ENCODE measurements at places on chromosomes 5 and 9.

DNA sequence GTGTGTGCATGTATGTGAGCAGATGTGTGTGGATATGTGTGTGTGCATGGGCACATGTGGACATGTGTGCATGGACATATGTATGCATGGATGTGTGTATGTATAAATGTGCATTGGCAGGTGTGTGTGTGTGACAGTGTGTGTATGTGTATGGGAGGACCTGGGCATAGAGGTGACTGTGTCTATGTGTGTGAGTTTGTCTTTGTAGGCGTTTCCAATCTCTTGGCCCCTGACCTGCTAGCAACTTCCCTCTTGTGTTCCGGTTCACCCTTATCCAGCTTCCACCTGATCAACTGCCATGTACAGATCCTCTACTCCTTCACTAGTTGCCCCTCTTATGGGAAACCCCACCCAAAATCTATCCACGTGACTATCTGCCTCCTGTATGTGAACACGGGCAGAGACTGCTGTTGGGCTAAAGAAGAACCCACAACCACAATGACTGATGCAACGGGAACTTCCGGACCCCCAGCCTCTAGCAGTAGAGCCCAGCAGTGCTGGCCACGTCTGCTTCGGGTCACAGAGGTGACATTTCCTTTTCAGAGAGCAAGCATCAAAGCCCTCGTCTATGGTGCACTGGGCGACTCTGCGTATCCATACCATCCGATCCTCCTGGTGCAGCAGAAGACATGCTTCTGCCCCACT is 24.9 kb upstream of the GADD45G start:
- DNase-seq: no peak

DNA sequence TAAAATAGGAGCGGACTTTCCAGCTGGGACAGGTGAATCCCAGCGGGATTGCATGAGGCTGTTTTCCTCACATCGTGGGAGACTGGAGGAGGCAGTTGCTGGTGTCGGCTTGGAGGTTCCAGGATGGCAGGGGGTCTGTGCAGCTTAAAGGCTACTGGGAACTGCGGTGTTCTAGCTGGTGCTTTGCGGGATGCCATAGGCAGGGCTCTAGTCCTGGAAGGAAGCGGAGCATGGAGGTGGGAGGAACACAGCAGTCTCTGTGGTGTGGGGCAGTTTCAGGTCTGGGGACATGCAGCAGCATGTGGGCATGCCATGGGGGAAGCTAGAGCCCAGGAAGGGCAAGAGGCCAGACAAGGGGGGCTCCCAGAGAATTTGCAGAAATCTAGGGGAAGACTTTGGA is 141.5 kb downstream of the NSG2 start:
- no peak for DNase-seq

- no peak for DNase-seq
Observed at GRCh38 chr5:171115519-171115918, 193.5 kb upstream of the TLX3 start.

DNA sequence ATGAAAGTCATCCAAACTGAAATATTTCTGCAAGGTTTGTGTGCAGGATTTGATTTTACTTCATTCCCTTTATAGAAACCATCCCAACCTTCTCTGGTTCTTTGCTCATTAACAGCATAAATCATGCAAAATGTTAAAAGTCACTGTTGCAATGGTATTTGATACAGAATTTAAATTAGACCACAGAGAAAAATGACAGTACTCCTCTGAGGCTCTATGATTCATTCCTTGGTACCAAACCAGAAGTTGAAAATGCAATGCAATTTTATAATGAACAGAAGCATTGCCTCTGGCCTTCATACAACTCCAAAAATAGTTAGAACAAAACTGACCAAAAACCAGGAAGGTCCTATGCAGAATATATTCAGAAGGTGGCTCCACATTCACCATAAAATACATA is 607.1 kb downstream of the TLE1 start:
- DNase-seq: no peak

GRCh38 chr5:51846015-51846414 is 462.8 kb downstream of the ISL1 start:
- DNase-seq: no peak

DNA sequence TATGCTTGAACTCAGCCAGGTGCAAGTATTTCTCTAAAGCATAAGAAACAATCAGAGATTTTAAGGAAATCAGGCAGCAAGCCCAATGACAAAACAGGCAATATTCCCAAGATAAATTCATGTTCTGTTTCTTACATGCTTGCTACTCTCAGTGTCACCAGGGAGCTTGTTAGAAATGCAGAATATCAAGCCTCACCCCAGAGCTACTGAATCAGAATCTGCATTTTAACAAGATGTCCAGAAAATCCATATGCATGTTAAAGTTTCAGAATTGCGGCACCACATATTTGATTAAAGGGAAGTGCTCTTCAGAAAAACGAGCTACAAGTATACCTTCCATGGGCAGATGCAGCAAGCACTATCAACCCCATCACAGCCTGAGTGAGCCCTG is 54.4 kb downstream of the MFAP3 start:
- DNase-seq: no peak

DNA sequence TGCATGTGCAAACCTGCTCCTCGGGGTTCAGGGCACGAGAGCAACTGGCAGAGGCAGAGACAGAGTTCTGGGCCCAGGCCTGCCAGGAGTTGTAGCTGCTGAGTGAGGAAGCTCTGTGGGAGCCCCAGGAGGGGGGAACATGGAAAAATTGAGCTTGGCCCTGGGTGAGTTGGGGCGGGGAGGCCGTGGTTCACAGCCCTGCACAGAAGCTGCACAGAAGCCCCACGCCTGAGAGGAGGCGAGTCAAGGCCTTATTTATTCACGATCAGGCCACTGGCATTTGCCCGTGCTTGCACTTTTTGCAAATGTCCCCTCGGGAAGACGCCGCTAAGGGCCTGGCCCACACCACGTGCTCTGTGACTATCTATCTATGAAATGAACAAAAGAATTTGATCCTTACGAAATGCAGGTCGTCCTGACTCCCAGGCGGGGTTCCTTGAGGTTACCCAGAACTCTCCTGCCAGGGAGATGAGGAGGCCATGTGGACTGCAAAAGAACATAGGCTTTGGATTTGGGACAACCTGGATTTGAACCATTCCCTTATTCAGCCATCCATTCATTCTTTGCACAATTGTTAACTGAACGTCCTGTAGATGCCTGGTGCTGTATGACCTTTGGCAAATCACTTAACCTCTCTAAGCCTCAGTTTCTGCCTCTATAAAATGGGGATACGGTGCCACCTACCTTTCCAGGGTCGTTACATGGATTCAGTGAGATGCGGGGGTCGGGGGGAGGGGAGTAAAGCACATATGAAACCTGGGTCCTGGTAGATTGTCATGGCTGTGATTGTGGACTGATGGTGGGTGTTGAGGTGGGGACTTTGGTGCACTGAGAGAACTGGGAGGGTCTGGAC is 17.9 kb downstream of the COL27A1 start:
- DNase-seq: no peak

DNA sequence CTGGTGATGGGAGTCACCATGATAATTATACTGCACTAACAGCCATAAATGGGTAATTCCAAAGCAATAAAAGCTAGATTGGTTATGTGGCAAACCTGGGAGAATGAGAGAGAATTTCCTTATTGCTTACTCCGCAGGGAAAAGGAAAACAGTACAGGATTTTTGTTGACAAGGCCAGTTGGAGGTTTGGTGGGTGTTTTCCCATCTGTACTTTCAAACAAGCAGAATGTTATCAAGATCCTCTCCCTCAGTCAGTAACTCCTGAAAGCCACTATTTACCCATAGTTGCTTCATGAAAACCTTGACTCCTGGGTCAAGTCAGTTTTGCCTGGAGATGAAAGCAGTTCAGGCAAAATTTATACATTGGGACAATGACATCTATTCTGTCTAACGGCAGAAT is 26.4 kb downstream of the IL9 start:
- DNase-seq: no peak

DNA sequence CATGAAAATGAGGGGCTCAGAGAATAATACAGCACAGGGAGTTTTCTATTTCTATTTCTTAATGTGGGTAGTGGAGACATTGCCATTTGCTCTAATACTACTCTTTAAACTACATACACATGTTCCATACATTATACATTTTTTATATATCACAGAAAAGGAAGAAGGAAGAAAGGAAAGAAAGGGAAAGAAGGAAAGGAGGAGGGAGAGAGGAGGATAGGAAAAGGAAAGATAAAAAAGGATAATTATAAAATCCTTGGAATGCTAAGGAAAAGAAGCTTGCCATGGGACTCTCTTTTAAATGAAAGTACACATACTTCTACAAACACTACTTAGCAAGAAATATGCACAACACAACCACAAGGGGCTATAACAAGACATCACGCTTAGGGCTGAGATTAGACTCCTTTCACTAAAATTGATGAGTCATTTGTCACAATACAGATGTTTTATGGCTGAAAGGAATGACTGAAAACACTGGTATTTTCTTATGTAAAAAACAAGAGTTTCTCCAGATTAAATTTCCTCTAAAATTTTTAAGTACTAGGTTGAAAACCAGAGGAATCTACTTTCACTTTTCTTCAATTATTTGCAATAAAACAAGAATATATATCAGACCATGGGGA is 219.8 kb downstream of the ARL15 start:
- peak; percentile 53 for DNase-seq

DNA sequence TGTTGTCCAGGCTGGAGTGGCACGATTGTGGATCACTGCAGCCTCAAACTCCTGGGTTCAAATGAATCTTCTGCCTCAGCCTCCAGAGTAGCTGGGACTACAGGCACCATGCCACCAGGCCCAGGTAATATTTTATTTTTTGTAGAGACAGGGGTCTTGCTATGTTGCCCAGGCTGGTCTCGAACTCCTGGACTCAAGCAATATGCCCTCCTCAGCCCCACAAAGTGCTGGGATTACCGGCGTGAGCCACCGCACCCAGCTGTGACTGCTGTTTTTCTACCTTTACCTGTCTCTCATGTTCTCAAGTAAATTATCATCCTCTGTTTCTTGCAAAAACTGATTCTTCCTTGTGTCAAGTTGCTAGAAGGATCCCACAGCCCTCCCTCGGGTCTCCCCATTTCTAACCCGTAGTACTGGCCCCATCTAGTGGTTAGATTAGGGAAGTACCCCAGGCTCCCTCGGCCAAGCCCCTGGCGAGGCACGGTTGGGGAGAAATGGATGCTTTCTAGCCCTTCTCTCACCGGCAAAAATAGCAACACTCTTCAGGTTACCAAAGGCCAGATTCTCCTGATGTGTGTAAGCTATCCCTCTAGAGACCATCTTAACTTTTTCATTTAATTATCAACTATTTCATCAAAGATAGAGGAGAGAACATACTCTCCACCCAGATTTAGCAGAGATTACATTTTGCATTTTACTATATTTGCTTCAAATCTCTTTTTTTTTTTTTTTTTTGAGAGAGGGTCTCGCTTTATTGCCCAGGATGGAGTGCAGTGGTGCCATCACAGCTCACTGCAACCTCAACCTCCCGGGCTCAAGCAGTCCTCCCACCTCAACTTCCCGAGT is 19.2 kb upstream of the TOR1B start:
- peak; percentile 85 for DNase-seq

DNA sequence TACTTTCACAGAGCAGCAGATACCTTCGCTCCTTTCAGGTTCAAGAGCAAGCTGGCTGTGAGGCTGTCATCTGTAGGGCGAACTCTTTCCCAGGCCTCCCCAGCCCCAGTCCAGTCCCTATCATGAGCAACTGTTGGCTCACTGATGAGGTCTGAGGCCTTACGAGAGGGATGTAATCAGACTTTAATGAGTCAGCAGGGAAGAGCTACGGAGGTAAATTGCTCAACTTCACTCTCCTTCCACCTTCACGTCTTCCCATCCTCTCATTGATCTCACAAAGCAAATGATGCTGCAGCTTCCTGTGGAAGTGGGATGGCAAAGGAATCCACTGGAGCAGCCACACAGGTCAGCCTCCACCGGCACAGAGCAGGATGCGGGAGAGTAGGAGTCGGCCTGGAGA is 130.7 kb upstream of the TBCA start:
- DNase-seq: no peak

DNA sequence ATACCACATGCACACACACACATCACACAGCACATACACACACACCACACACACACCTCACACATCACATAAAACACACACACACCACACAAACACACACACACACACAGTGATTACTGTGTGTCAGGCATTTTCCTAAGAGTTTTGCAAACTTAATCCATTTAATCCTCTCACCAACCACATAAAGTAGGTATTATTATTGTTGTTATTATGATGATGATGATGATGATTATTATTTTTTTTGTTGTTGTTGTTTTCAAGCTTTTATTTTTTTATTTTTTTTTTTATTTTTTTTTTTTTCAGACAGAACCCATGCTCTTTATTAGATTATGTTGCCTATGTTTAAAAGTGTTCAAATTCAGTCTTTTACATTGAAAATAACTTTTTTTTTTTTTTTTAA is 31.5 kb downstream of the JADE2 start:
- no peak for DNase-seq

GRCh38 chr5:159181152-159181551 is 28.2 kb downstream of the RNF145 start:
- DNase-seq: no peak

DNA sequence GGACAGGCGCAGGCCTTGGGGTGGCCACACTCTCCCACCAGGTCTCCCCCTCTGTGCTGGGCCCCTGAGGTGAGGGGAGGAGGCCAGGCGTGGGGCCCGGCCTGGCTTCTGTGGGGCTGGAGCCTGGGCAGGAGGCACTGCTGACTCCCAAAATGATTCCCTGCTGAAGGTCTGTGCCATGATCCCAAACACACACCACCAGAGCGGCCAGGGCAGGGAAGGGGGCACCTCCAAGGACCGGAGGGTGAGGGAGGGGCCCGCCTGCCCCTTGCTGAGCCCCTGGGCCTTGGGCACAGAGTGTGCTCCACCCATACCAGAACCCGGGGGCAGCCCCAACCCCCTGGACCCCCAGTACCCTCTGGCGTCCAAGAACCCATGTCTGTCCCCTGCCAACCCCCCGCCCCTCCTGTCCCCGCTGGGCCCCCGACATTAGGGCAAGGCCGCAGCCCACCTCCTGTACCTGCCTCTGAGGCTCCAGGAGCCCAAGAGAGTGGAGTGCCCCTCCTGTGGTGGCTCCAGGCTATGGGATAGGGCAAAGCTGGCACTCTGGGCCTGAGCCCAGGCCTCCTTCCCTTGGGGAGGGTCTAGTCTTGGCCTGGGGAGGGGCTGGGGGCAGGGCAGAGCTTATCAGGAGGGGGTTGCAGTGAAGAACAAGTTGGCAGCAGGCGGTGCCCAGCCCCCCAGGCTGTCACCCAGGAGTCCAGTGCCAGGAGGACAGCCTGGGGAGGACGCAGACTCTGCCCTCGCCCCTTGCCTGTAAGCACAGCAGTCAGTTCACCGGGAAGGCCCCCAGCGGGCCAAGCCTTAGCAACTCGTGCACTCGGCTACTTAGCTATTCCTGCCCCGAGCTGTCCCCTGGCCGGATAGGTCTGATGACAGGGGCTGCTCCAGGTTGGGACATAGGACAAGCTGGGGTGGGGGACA is 2.6 kb upstream of the EGFL7 start:
- no peak for DNase-seq

DNA sequence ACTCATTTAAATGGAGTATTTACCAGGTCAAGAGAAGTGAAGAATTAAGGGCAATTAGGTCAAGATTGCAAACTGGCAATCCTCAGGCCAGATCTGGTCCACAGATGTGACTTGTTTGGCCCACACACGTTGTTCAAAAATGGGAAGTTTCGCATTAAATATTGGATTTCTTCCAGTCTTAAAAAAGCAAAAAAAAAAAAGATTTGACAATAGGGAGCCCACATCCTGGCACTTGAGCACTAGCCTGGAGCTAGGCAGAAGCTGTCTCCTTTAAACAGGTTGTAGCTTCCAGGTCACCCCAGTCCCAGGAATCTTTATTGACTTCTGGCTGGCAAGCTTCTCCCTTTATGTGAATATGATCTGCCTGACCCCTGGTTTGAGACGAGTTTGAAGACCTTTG is 520.4 kb downstream of the RAB3C start:
- DNase-seq: no peak
